ENCODE measurements at places on chromosomes 6 and 20.

GRCh38 chr6:55678330-55679224 is 99.6 kb upstream of the HMGCLL1 start:
- DNase-seq = no peak
- no peak overlapping the region for H3K27ac ChIP-seq
- H3K27me3 ChIP-seq = no peaks in the 10 kb centered on the region
- no peak overlapping the region for H3K4me3 ChIP-seq
- no peaks in the 10 kb centered on the region for H3K36me3 ChIP-seq

DNA sequence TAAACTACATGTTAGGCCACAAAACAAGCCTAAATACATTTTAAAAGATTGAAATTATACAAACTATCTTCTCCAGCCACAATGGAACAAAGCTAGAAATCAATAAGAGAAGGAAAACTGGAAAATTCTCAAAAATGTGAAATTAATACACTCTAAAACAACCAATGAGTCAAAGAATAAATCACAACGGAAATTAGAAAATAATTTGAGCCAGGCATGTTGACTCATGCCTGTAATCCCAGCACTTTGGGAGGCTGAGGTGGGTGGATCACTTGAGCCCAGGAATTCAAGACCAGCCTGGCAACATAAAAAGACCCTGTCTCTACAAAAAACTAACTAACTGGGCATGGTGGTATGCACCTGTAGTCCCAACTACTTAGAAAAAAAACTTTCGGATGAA is 6.3 kb upstream of the WFDC13 start:
- H3K27ac ChIP-seq = no peak overlapping the region
- H3K4me3 ChIP-seq = no peak overlapping the region
- H3K4me1 ChIP-seq = no peaks in the 10 kb centered on the region
- DNase-seq = no peak

DNA sequence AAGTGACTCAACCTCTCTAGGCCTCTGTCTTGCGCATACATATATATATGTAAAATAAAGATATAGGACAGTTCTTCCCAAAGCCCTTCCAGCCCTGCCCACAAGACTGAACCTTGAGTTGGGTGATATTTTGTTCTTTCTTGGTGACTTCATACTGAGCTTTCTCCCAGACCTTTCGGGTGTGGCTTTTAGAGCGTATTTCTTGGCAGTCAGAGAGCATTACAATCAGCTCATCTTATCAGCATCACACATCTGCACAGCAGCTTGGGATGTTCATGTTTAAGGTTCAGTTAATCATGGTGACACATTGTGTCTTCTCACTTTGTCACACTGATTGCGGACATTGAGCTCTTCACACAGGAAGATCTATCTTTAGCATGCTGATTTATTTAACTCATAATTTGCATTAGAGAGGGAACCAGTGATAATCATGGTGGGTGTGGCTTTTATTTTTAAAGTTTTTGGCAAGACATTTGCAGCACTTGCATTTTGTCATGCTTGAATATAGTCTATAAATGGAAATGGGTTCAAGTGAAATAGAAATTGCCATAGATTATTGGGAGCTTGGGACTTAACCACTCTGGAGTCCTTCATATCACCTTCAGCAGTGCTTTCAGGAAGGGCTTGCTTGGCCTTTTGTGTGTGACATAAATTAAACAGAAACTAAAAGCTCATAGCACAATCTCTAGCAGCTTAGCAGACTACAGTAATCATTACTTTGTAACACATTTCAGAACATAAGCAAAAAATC is 8.3 kb downstream of the KIF3B start:
- no peak overlapping the region for H3K27ac ChIP-seq
- H3K4me1 ChIP-seq = no peaks in the 10 kb centered on the region
- peaks cover 4% of the 10 kb centered on the region for H3K36me3 ChIP-seq
- DNase-seq = no peak

- peaks cover 5% of the 10 kb centered on the region for H3K36me3 ChIP-seq
- H3K4me3 ChIP-seq = no peak overlapping the region
- H3K27me3 ChIP-seq = no peaks in the 10 kb centered on the region
- DNase-seq = no peak
- peaks cover 8% of the 10 kb centered on the region for H3K4me1 ChIP-seq
- H3K27ac ChIP-seq = no peak overlapping the region
Measured at GRCh38 chr6:84197708-84198107, 29.7 kb downstream of the CEP162 start.

DNA sequence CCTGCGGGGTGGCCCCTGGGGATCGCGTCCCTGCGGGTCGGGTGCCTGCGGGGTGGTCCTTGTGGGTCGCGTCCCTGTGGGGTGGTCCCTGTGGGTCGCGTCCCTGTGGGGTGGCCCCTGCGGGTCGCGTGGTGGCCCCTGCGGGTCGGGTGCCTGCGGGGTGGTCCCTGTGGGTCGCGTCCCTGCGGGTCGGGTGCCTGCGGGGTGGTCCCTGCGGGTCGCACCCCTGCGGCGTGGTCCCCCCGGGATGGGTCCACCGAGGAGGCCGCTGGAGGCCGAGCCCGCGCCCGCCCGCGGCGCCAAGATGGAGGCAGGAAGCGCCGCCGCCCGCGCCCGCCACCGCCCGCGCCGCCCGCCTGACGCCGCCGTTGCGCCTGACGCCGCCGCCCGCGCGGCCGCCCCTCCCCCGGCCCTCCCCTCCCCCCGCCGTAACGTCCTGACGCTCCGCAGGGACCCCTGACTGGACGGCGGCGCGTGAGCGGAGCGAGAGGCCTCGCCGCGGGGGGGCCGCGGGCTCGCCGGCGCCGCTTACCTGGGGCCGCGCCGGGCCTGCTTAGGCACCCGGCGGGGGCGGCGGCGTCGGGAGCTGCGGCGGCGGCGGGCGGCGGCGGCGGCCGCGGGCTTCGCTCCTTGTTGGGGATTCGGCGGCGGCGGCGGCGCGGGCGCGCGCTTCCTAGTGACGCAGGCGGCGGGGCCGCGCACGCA is at the start of gene GMEB2:
GMEB2 (minus strand) TSS at position 678 of the 705 bp plus-strand sequence. CDS start 7,704 bp downstream, outside the sequence.
- no peaks in the 10 kb centered on the region for H3K27me3 ChIP-seq
- peak within 1 kb of the TSS; percentile 100 for H3K4me3 ChIP-seq
- H3K4me1 ChIP-seq = peaks cover 7% of the 10 kb centered on the region
- H3K27ac ChIP-seq = peak within 1 kb of the TSS; percentile 98

GRCh38 chr6:145903356-145904102 is 60.6 kb downstream of the SHPRH start:
- no peaks in the 10 kb centered on the region for H3K27me3 ChIP-seq
- H3K4me1 ChIP-seq = no peaks in the 10 kb centered on the region
- DNase-seq = no peak
- H3K4me3 ChIP-seq = no peak overlapping the region
- no peak overlapping the region for H3K27ac ChIP-seq
- H3K36me3 ChIP-seq = peaks cover 17% of the 10 kb centered on the region

GRCh38 chr6:1297746-1298145 is 14.2 kb upstream of the FOXQ1 start:
- H3K27me3 ChIP-seq = no peaks in the 10 kb centered on the region
- no peak overlapping the region for H3K4me3 ChIP-seq
- no peak for DNase-seq
- H3K27ac ChIP-seq = no peak overlapping the region
- H3K36me3 ChIP-seq = no peaks in the 10 kb centered on the region

DNA sequence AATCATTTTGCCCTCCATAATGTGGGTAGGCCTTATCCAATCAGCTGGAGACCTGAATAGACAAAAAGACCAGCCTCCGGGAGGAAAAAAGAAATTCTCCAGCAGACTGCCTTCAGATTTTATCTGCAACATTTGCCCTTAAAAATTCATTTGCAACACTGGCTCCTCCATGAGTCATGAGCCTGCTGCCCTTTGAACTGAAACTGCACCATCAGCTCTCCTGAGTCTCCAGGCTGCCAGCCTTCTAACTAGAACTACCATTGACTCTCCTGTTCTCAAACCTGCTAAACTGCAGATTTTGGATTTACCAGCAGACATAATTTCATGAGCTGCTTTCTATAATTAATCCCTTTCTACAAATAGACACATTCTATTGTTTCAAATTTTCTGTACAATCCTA is 223.9 kb upstream of the THEMIS start:
- no peaks in the 10 kb centered on the region for H3K36me3 ChIP-seq
- H3K27me3 ChIP-seq = no peaks in the 10 kb centered on the region
- H3K4me3 ChIP-seq = no peak overlapping the region
- DNase-seq = no peak

DNA sequence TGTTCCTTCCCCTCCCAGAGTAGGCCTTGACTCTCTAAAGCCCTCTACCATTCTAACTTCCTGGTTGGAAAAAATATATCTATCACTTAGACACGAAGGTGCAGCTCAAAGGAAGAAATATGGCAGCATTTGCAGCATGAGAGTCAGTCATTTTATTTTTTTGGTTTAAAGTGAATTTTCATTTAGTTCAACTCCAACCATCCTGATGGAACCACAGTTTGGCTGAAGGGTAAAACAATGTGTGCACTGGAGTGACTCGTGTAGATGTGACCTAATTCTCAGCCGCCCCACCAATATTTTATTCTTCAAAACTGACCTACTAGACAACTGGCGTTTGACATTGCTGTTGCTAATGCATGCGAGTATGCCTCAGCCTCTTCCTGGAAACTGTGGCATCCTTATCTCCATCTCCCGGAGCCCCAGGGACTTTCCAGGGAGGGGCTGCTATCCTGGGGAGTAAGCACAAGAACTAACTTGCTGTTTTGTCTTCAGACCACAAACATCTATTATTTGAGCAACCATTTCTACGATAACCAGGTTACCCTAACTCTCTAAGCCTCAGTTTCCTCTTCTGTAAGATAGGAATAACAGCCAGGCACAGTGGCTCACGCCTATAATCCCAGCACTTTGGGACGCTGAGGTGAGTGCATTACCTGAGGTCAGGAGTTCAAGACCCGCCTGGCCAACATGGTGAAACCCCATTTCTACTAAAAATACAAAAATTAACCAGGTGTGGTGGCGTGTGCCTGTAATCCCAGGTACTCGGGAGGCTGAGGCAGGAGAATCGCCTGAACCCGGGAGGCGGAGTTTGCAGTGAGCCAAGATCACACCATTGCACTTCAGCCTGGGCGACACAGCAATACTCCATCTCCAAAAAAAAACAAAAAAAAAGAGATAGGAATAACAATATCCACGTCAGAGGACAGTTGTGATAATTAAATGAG is 148.7 kb upstream of the JARID2 start:
- no peaks in the 10 kb centered on the region for H3K36me3 ChIP-seq
- no peaks in the 10 kb centered on the region for H3K27me3 ChIP-seq
- no peak for DNase-seq
- no peaks in the 10 kb centered on the region for H3K4me1 ChIP-seq

GRCh38 chr20:41180599-41181333 is 43.4 kb downstream of the PLCG1 start:
- peaks cover 15% of the 10 kb centered on the region for H3K4me1 ChIP-seq
- H3K27me3 ChIP-seq = no peaks in the 10 kb centered on the region
- peak overlapping the region; percentile 82 for H3K27ac ChIP-seq
- no peak for DNase-seq
- no peak overlapping the region for H3K4me3 ChIP-seq

DNA sequence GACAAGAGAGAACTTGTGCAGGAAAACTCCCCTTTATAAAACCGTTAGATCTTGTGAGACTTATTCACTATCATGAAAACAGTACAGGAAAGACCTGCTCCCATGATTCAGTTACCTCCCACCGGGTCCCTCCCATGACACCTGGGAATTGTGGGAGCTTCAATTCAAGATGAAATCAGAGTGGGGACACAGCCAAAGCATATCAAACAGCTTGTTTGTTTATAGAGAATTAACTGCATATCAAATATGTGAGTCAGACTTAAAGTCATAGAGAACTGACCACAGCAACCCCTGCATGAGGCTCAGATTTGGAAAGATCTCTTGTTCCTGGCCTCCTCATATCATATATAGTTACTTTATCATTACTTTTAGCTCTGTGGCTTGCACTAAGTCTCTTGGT is 29.1 kb upstream of the HDAC2 start:
- H3K27me3 ChIP-seq = no peaks in the 10 kb centered on the region
- H3K4me3 ChIP-seq = no peak overlapping the region
- no peaks in the 10 kb centered on the region for H3K36me3 ChIP-seq
- H3K27ac ChIP-seq = no peak overlapping the region
- DNase-seq = no peak

GRCh38 chr6:144888621-144889020 is 603.5 kb downstream of the UTRN start:
- H3K36me3 ChIP-seq = no peaks in the 10 kb centered on the region
- no peak overlapping the region for H3K4me3 ChIP-seq
- no peaks in the 10 kb centered on the region for H3K4me1 ChIP-seq
- DNase-seq = no peak

DNA sequence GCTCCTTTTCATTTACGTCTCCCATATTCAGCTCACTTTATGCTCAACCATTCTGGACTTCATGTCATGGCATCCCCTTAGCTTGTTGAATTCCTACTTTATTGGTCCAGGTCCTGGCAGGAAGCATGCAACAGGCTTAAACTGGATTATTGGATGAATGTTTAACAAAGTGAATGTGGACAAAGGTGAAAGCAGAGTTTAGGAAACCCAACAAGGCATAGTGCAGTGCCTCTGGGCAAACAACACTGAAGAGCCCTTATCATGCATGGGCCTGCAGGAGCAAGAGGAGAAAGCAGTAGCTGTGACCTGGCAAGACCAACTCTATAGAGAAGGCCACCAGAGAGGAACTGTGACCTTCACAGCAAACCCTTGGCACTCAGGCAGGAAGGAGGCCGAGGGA is 5.3 kb upstream of the ANKRD66 start:
- no peaks in the 10 kb centered on the region for H3K36me3 ChIP-seq
- H3K27ac ChIP-seq = no peak overlapping the region
- no peak for DNase-seq
- H3K27me3 ChIP-seq = no peaks in the 10 kb centered on the region
- no peaks in the 10 kb centered on the region for H3K4me1 ChIP-seq

DNA sequence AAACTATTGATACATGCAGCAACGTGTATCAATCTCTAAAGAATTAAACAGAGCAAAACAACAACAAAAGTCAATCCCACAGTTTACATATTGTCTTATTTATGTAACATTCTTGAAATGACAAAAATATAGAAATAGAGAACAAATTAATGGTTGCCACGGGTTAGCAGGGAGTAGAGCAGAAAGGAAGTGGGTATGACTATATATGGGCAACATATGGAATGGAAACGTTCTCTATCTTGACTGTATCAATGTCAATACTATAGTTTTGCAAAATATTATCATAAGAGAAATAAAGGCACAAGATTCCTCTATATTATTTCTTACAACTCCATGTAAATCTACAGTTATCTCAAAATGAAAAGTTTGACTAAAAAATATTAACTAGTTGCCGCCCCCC is 12.8 kb downstream of the AK9 start:
- no peaks in the 10 kb centered on the region for H3K4me1 ChIP-seq
- H3K4me3 ChIP-seq = no peak overlapping the region
- H3K27ac ChIP-seq = no peak overlapping the region

GRCh38 chr6:167543602-167544497 is 219.0 kb downstream of the TTLL2 start:
- H3K27me3 ChIP-seq = no peaks in the 10 kb centered on the region
- peak overlapping the region; percentile 85 for H3K27ac ChIP-seq
- H3K4me1 ChIP-seq = peaks cover 10% of the 10 kb centered on the region
- no peak overlapping the region for H3K4me3 ChIP-seq

DNA sequence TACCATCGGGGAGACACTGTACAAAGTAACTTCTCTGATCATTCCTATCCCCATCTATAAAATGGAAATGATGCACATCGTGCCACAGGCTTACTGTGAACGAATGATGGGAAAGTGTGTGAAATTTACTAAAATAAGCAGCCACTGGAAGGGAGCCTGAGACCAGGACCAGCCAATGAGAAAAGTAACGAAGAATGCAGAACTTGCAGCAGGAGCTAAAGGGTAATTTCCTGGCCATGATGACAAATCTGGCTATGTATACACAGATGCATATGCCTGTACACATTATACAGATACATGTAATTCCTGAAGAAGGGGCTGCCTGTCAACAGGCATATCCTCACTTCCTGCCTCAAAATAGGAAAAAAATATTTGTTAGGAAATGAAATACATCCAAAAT is 47.4 kb downstream of the GMDS start:
- no peaks in the 10 kb centered on the region for H3K27me3 ChIP-seq
- no peak for DNase-seq
- H3K27ac ChIP-seq = no peak overlapping the region
- no peaks in the 10 kb centered on the region for H3K36me3 ChIP-seq
